ENCODE measurements at places on chromosomes 4 and X. TPM values are rescaled to one million over a fixed set of nuclear protein-coding genes. Genes with fewer than 3 reads are reported as not detected.

Gene NEUROG2
- not detected for total RNA-seq

Gene SLC2A9
- total RNA-seq, result 1.9 TPM

DNA sequence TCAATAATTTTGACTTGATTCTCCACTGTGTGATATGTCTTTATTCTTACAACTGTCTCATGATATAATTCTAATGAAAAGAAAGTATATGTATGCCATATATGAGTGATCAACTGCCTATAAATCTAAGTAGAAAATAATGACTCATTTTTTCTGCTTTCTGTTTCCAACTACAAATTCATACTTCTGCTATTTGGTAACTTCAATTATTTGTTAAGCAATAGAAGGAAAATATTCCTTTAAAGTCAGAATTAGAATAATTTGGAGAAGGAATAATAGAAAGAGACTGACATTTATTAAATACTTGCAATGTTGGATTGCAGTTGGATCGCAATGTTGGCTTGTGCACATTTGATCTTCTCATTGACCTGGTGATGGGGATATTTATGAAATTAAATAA lies 204.2 kb upstream of the PACRGL start:
- no peaks in the 10 kb centered on the region for H3K27me3 ChIP-seq
- H3K36me3 ChIP-seq, result no peaks in the 10 kb centered on the region
- DNase-seq, result no peak
- no peaks in the 10 kb centered on the region for H3K4me1 ChIP-seq
- H3K27ac ChIP-seq, result no peak overlapping the region

DNA sequence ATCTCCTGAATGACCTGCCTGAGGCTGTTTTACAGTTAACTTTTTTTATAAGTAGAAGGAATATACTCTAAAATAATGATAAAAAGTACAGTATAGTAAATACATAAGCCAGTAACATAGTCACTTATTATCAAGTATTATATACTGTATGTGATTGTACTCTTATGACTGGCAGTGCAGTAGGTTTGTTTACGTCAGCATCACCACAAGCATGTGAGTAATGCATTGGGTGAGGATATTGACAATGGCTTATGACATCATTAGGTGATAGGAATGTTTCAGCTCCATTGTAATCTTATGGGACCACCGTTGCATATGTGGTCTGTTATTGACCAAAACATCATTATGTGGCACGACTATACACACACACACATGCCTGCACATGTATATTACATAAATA lies 20.5 kb downstream of the NUDT9 start:
- peaks cover 44% of the 10 kb centered on the region for H3K36me3 ChIP-seq
- no peak overlapping the region for H3K4me3 ChIP-seq
- no peak for DNase-seq
- H3K27ac ChIP-seq, result no peak overlapping the region

DNA sequence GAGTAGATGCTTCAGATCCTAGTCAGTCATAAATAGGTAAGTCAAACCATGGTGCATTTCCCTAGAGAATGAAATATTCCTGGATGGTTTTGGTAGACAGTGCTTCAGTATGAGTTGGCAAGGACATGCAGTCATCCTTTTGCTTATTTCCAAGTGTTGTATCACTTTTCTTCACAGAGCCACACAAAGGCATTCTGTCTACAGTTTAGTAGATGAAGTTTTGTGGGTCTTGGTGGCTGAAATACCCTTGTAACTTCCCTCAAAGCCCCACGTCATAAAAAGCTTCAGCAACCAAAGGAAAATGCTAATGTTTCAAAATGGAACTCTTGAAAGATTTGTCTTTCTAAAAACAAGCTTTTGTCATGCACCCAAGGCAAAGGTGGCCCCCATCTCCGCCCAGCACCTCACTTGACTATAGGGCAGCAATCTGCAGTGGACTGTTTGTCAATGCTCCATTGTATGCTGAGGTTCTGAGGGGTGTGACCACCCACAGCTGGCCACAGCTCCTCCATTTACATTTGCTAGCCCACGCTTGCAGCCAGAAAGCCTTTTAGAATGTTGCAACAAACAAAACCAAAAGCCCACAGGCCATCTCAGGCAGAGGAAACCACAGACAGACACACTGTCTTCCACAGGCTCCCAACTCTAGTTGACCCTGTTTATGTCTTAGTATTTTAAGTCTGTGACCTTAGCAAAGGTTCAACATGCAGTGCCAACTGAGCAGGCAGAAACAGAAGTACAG lies 87.1 kb upstream of the FAM9C start:
- no peak overlapping the region for H3K4me3 ChIP-seq
- no peaks in the 10 kb centered on the region for H3K27me3 ChIP-seq
- no peaks in the 10 kb centered on the region for H3K36me3 ChIP-seq
- DNase-seq, result no peak

Gene F11
- not detected for total RNA-seq

DNA sequence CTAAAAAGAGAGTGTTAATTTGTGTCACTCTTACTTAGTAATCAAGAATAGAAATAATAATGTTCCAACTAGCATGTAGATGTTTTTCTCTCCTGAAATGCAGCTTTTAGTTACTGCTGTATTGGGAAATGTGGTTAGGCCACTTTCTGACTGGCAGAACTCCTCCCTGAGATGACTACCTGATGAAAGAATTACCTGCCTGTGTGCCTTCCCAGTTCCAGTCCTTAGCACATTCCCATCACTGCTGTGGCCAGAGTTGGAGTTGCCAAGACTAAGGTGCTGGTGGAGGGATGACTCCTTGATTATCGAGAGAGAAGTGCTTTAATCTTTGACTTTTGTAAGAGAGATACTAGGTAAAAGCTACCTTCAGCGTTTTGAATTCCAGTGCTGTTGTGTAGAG lies 9.5 kb downstream of the GAB1 start:
- peak; percentile 65 for DNase-seq
- no peak overlapping the region for H3K27ac ChIP-seq
- H3K4me3 ChIP-seq, result no peak overlapping the region
- no peaks in the 10 kb centered on the region for H3K4me1 ChIP-seq

Gene TMPRSS11B
- not detected for total RNA-seq

- peaks cover 3% of the 10 kb centered on the region for H3K4me1 ChIP-seq
- H3K4me3 ChIP-seq, result no peak overlapping the region
- H3K27ac ChIP-seq, result no peak overlapping the region
- DNase-seq, result no peak
- no peaks in the 10 kb centered on the region for H3K27me3 ChIP-seq
- no peaks in the 10 kb centered on the region for H3K36me3 ChIP-seq
Measured at GRCh38 chrX:17559728-17560379, 177.4 kb upstream of the SCML1 start.

DNA sequence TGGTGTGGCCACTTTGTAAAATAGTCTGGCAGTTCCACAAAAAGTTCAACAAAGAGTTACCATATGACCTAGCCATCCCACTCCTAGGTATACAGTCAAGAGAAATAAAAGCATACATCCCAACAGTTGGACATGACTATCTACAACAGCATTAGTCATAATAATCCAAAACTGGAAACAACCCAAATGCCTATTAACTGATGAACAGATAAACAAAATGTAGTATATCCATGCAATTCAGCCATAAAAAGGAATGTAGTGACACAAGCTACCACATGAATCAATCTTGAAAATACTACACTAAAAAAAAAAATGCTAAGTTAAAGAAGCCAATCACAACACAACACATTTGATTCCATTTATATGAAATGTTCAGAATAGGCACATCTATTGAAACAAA lies 16.1 kb downstream of the MED14 start:
- H3K4me1 ChIP-seq, result no peaks in the 10 kb centered on the region
- H3K27me3 ChIP-seq, result no peaks in the 10 kb centered on the region
- H3K36me3 ChIP-seq, result peaks cover 20% of the 10 kb centered on the region
- no peak overlapping the region for H3K27ac ChIP-seq

DNA sequence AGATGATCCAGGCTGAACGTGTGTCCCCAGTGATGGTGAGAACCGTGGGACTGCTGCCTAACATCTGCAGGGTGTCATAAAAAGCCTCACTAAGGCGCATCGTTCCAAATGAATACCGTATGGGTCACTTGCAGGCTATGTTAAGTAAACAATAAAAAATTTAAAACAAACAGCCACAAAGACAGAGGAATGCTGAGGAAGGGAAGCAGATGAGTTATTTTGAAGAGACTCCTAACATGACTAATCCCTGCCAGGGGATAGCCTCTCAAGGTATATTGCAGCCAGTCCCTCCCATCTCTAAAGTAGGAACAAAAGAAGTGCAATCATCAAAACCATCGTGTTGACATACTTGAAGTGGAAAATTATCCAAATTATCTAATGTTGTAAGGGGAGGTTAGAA lies 83.8 kb downstream of the UNC5C start:
- H3K4me3 ChIP-seq, result no peak overlapping the region
- H3K4me1 ChIP-seq, result no peaks in the 10 kb centered on the region
- H3K27ac ChIP-seq, result no peak overlapping the region
- H3K27me3 ChIP-seq, result no peaks in the 10 kb centered on the region
- H3K36me3 ChIP-seq, result no peaks in the 10 kb centered on the region

- H3K36me3 ChIP-seq, result no peaks in the 10 kb centered on the region
- H3K4me3 ChIP-seq, result no peak overlapping the region
- no peaks in the 10 kb centered on the region for H3K27me3 ChIP-seq
- H3K27ac ChIP-seq, result no peak overlapping the region
- no peak for DNase-seq
- no peaks in the 10 kb centered on the region for H3K4me1 ChIP-seq
Measured at GRCh38 chrX:9555354-9555753, 90.5 kb downstream of the TBL1X start.

GRCh38 chr4:77193511-77194102 lies 36.6 kb downstream of the CCNG2 start:
- H3K4me3 ChIP-seq, result no peak overlapping the region
- H3K27me3 ChIP-seq, result peaks cover 22% of the 10 kb centered on the region
- no peaks in the 10 kb centered on the region for H3K36me3 ChIP-seq

GRCh38 chrX:155632431-155633100 lies 19.8 kb upstream of the TMLHE start:
- no peak for DNase-seq
- no peak overlapping the region for H3K4me3 ChIP-seq
- no peaks in the 10 kb centered on the region for H3K4me1 ChIP-seq
- no peaks in the 10 kb centered on the region for H3K36me3 ChIP-seq

Gene RXFP1
- total RNA-seq, result not detected

GRCh38 chr4:88481537-88481936 lies 24.6 kb downstream of the HERC5 start:
- no peaks in the 10 kb centered on the region for H3K36me3 ChIP-seq
- no peak overlapping the region for H3K27ac ChIP-seq
- H3K4me1 ChIP-seq, result no peaks in the 10 kb centered on the region
- no peaks in the 10 kb centered on the region for H3K27me3 ChIP-seq
- no peak overlapping the region for H3K4me3 ChIP-seq

Gene SPANXN5
- not detected for total RNA-seq

DNA sequence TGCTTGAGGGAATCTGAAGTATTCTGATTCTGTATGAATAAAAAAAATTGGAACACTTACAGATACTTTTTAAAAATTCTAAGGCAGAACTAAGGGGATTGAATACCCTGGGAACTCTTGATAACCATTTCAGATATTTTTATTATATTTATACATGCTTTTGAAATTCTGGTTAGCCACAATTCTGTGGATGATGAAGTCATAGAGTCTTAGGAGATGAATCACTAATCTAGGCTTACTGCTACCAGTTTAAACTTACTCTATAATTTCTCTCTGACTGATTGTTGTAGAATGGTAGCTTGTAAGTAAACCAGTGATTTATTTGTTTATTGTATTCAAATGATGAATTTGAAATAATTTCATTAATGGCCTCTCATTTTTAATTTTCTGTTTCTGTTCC lies 11.4 kb upstream of the SLAIN2 start:
- no peak overlapping the region for H3K27ac ChIP-seq
- DNase-seq, result no peak
- H3K36me3 ChIP-seq, result no peaks in the 10 kb centered on the region
- H3K4me1 ChIP-seq, result no peaks in the 10 kb centered on the region
- H3K27me3 ChIP-seq, result no peaks in the 10 kb centered on the region

DNA sequence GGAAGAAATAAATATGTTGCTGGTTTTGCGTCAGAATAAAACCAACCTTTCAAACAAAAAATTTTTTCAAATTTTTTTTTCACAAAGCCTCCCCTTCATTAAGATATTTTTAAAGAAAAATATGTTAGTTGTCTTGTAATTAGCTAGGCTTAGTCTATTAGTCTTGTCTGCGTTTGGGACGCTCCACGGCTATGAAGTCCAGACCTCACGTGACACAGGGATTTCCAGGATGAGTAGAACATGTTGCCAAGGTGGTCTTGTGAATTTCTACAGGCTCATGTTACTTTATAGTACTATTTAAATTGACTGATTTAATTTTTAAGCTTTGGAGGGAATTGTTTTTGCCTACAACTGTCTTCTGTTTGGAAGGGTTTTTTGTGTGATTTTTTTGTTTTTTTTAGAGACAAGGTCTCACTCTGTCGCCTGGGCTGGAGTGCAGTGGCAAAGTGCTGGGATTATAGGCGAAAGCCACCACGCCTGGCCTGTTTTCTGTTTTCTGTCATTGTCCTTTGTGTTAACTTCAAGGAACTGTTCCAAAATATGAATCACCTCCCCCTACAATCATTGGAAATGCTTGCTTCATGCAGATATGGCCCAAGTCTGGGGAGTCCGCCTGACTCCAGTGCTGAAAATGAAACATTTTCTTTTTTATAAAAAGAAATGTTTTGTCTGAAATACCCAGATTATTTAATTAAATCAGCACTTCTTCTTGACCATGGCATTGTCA lies 26.2 kb downstream of the TMEM144 start:
- H3K27me3 ChIP-seq, result no peaks in the 10 kb centered on the region
- H3K36me3 ChIP-seq, result no peaks in the 10 kb centered on the region
- DNase-seq, result no peak
- H3K4me1 ChIP-seq, result no peaks in the 10 kb centered on the region

- H3K27ac ChIP-seq, result no peak overlapping the region
- peaks cover 6% of the 10 kb centered on the region for H3K4me1 ChIP-seq
- H3K4me3 ChIP-seq, result no peak overlapping the region
- H3K36me3 ChIP-seq, result no peaks in the 10 kb centered on the region
Measured at GRCh38 chr4:77201857-77202256, 44.9 kb downstream of the CCNG2 start.

DNA sequence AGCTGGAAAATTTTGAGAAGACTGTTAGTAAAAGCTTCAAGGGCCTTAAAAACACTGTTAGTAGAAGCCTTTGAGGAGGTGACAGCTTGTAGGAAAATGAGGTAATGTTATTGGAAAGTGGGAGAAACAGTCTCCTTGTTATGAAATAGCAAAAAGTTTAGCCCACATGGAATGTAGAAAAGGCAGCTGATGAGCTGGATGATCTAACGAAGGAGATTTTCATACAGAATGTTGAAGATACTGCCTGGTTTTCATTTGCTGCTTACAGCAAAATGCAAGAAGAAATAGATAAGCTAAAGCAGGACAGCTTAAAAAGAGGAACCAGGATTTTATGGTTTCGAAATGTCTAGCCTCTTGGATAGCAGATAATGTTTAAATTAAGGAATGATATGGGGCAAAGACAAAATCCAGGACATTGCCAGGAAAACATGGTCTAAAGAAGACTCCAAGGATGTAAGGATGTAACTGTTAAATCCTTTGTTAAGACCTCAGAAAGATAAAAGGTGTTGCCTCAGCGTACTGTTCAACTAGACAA lies 10.2 kb upstream of the STBD1 start:
- H3K27me3 ChIP-seq, result peaks cover 7% of the 10 kb centered on the region
- no peaks in the 10 kb centered on the region for H3K36me3 ChIP-seq
- no peak overlapping the region for H3K4me3 ChIP-seq

Gene CT45A10
- not detected for total RNA-seq

Data from endodermal cell (in vitro differentiated cells).